Bronchus fibroblast of lung (primary cell): ENCODE measurements at places on chromosomes 5 and 9. TPM values are rescaled to one million over a fixed set of nuclear protein-coding genes. Genes with fewer than 3 reads are reported as not detected.

Gene FAM151B
- 1.2 and 3.1 TPM in 2 replicates for total RNA-seq

Gene ARSI
- total RNA-seq: 11.8 and 13.4 TPM in 2 replicates

Gene EPB41L4A
- total RNA-seq: under 0.01 and 0.17 TPM in 2 replicates

Gene FGF1
- total RNA-seq: 2.0 and 2.2 TPM in 2 replicates

Gene FOXD1
- total RNA-seq: 18.3 and 19.5 TPM in 2 replicates

Gene C6
- total RNA-seq: not detected in 2 replicates

Gene IFNA13
- total RNA-seq: not detected in 2 replicates

Gene RALGPS1
- 0.67 and 2.7 TPM in 2 replicates for total RNA-seq

Gene TMC1
- total RNA-seq: 0.45 TPM in 1 of 2 replicates, not detected in the other

Gene RECK
- 7.4 and 11.3 TPM in 2 replicates for total RNA-seq

Gene TTC33
- total RNA-seq: 5.8 and 7.1 TPM in 2 replicates

Gene GAPT
- total RNA-seq: not detected in 2 replicates

Gene RIMOC1
- total RNA-seq: 9.7 and 11.9 TPM in 2 replicates

Gene ENC1
- 18.7 and 22.4 TPM in 2 replicates for total RNA-seq

Gene POLR3G
- total RNA-seq: 14.6 and 20.2 TPM in 2 replicates

Gene SUSD3
- total RNA-seq: 4.7 and 5.6 TPM in 2 replicates

Gene RGMB
- 56.5 and 67.8 TPM in 2 replicates for total RNA-seq

Gene FABP6
- not detected in 2 replicates for total RNA-seq

Gene TMEM171
- 2.2 and 3.0 TPM in 2 replicates for total RNA-seq

Gene IRX2
- total RNA-seq: 1.8 and 2.2 TPM in 2 replicates

Gene TSC1
- total RNA-seq: 17.4 and 20.3 TPM in 2 replicates

Gene ORM2
- not detected in 2 replicates for total RNA-seq

Gene IFNA14
- not detected in 2 replicates for total RNA-seq

Gene SCGB3A2
- total RNA-seq: not detected in 2 replicates

Gene DIAPH1
- 32.7 and 36.8 TPM in 2 replicates for total RNA-seq

Gene ZBED3
- 1.5 and 2.2 TPM in 2 replicates for total RNA-seq

Gene HAPLN1
- total RNA-seq: 0.67 and 2.7 TPM in 2 replicates

Gene CCL21
- total RNA-seq: not detected in 2 replicates

Gene TMEM252
- total RNA-seq: not detected in 2 replicates

Gene SPINK6
- total RNA-seq: not detected in 2 replicates

Gene GRXCR2
- total RNA-seq: not detected in 2 replicates

Gene TOR1A
- 62.4 and 66.2 TPM in 2 replicates for total RNA-seq

Gene CNTFR
- total RNA-seq: not detected in 2 replicates

Gene COL15A1
- 2.2 and 2.4 TPM in 2 replicates for total RNA-seq

Gene FAM169A
- total RNA-seq: 0.89 and 2.5 TPM in 2 replicates

Gene BARX1
- not detected in 2 replicates for total RNA-seq

Gene NMUR2
- not detected in 2 replicates for total RNA-seq

Gene PIP5K1B
- total RNA-seq: not detected in 2 replicates

Gene SLCO4C1
- total RNA-seq: 0.50 and 0.59 TPM in 2 replicates

Gene SPATA31E1
- not detected in 2 replicates for total RNA-seq

Gene SPINK4
- total RNA-seq: not detected in 2 replicates

Gene IL9
- not detected in 2 replicates for total RNA-seq

Gene GLRA1
- not detected in 2 replicates for total RNA-seq

Gene TMEM167A
- 25.1 and 38.0 TPM in 2 replicates for total RNA-seq

Gene CPEB4
- total RNA-seq: 3.7 and 5.5 TPM in 2 replicates

Gene INSL6
- total RNA-seq: not detected in 2 replicates

Gene SYK
- total RNA-seq: under 0.01 TPM in 1 of 2 replicates, not detected in the other

Gene PRLR
- 0.30 and 0.84 TPM in 2 replicates for total RNA-seq
